NCI-H774 (cell line): ENCODE measurements at places on chromosomes 16 and 17.

- no peak for DNase-seq
These were observed 2.0 kb upstream of the KRTAP2-1 start for GRCh38 chr17:41049110-41049509.

DNA sequence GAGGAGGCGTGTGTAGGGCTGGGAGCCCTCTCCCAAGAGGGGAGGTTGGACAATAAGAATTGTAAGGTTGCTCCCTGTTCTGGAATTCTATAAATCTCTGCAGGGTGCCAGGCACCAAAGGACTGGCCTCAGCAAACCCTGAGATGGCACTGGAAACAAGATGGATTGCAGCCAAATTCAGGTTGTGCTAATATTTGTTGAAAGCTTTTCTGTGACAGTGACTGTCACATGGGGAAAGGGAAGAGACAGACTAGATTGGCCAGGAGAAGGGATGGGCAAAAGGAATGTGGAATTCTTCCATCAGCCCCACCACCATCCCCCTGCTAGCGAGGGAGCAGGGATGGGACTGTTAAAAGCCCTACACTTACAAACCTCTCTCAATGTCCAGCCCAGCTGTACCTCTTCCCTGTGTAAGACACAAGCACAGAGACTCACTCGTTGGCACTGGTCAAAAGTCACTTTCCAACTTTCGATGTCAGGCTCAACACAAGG lies 62.4 kb downstream of the SOX9 start:
- DNase-seq, result no peak

DNA sequence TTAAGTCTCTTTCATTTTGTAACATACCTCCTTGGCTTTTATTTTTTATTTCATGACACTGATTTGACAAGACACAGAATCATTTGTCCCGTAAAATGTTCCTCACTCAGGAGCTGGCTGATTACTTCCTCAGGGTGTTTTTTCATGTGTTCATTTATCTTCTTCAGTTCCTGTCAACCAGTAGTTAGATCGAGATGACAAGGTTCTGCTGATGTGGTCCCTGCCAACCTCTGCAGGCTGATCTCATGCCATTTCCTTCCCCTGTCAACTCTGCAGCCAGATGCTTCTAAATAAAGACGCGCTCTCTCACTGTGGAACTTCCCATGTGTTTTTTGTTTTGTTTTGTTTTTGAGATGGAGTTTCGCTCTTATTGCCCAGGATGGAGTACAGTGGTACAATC lies 8.1 kb upstream of the CXCL16 start:
- no peak for DNase-seq

- DNase-seq, result no peak
These were observed 20.4 kb upstream of the SCIMP start for GRCh38 chr17:5254903-5255521.

DNA sequence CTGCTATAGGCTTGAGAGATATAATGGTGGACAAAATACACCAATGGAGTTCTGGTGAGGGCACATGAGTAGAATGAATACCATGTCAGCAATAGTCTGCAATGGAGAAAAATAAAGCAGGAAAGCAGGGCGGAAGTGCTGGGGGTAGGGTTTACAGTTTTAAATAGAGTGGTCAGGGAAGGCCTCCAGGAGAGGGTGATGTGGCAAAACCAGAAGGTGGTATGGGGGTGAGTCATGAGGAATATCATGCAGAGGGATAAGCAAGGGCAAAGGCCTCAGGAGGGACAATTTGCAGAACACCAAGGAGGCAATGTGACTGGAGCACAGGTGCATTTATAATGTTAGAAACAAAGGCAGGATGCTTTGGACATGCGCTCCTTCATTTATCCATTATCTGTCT lies 102.0 kb downstream of the ITFG1 start:
- no peak for DNase-seq

DNA sequence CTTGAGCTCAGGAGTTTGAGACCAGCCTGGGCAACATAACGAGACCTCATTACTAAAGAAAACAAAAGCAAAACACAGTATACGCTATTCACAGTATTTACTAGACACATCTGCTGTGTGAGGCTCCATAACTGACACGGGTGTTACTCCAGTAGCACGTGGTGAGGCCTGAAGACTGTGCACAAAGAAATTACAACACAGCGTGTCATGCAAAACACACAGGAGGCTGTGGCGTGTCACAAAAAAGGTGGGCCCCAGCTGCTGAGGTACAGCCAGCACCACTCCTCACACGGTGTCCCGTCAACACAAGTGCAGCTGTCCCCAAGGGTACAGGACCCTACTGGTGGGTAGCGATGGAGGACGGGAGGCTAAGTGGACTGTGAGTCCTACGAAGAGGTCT lies 2.7 kb downstream of the CYBC1 start:
- DNase-seq, result no peak

- DNase-seq, result no peak
These were observed 439.2 kb upstream of the MAF start for GRCh38 chr16:80039777-80040176.
